COR-L47 (cell line): ENCODE measurements at places on chromosomes 1 and 21.

DNA sequence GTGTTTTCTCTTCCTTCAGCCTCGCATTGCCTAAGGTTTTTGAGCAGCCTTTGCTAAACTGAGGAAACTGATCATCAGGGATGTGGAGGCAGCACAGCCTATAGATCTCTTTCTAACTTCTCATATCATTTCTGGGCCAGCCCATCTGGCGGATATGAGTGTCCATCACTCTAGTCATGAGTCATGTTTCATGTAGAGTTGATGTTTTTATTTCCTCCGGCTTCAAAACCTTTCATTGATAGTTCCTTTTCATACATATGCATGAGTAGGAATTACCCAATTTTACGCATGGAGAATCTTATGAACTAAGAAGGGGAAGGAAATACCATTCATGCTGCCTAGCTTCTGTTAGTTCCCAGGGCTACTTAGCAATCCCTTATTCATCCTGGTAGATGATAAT, 66.3 kb downstream of the SPATA46 start:
- no peak for DNase-seq

DNA sequence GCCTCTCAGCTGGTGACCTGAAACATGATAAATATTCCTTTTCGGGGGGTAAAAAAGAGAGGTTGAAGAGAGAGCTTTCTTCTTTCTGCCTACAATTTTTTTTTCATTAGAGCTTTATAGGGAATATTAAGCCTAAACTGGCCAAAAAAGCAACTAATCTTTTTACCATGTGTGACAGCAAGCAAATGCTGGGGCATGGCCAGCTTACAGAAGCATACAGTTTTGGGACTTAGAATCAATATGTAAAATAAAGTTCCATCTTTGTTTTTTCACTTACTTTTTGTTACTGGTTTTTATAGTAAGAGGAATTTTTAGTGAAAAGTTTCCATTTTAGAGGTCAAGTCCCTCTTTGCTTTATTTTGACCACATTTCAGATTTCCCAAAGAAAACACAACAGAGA, 301.2 kb upstream of the DEPDC1 start:
- DNase-seq, result no peak

DNA sequence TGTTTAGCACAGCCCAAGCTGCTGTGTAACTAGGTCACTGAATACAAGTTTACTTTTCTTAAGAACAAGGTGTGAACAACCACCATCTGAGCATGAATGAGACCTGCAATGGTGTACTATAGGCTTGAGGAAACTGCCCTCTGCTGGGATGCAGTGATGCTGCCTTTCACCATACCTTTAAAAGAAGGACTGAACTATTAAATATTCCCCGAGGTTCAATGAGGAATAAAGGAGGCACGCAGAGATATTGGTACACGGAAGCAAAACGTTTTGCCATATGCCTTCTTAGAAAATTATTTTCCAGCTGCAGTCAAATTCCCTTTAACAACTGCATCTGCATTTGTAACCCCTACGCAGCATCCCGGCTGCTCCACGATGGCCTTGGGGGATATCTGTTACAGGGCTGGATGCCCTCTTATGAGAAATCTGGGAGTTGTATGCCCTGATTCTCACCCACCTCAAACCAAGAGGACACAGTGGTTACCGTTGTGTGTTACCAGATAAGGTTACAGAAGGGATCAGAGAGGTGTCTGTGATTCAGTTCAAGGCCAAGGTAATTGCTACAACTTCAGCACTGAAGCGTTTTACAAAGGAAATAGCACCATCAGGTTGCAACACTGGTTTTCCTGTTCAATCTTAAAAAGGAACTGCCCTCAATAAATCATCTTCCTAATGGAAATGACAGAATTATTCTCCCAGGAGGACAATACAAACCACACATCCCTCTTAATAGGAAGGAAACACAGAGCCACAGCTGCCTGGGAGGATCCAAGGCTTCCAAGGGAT, 470.5 kb downstream of the LTN1 start:
- DNase-seq, result peak; percentile 48

GRCh38 chr1:176938375-176938774, 226.1 kb downstream of the ASTN1 start:
- DNase-seq, result no peak

DNA sequence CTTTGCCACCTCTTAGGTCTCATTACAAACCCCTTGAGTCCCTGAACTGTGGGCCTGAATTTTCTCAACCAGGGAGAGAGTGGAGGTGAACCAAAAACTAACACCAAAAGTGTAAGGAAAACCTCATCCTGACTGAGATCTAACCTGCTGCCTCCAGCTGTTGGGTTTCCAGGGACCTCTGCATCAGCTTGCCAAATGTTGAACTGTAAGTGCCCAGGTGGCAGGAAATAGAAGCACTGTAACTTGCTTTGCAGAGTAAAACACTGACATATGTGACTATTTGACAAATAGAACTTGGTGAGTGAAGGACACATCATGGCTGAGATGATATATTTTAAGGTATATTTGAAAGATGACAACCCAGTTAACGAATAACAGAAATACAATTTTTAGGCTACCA, 48.4 kb upstream of the NR5A2 start:
- no peak for DNase-seq

DNA sequence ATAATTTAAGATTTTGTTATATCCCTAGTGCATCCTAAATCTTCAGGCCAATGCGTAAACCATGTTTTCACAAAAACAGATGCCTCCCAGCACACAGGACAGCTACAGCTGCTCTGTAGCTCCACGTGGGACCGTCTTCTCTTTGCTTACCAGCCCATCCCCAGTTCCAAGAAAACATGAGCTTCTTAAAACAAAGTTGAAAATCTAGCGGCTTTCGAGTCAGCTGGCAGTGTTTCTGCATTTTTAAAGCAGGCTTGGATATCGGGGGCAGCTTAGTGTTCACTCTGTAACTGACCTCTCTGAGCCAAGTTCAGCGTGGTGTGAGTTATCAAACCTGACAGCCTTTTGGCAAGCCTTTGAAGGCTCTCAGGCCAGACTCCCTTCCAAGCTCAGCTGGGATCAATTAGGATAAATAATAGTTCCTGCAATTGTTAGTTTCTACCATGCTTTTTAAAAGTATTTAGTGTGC, 881.5 kb downstream of the LTN1 start:
- DNase-seq, result no peak
